Non-pigmented ciliary epithelial cell (primary cell): ENCODE measurements at places on chromosomes 2 and 18.

DNA sequence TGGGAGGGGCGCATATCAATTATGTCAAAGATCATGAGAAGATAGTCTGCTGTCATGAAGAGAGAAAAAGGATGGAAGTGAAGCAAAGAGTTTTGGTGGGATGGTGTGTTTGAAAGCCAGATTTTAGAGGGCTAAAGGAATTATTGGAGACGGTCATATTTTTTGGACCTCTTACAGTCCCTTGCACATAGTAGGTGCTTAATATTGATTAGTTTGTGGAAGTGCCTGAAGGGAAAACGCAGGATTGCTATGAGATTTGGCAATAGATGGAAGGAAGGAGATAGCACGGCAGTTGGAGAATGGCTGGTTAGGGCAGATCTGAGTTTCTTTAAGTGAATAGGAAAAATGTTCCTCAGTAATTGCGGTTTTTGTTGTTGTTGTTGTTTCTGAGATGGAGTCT, 15.9 kb downstream of the EPB41L5 start:
- DNase-seq: no peak

- no peak for DNase-seq
These were observed 34.1 kb downstream of the ASAP2 start for GRCh38 chr2:9240745-9241144.

GRCh38 chr2:29783666-29784065, 137.7 kb downstream of the ALK start:
- DNase-seq: no peak

GRCh38 chr2:69993708-69994107, 32.3 kb upstream of the ASPRV1 start:
- DNase-seq: no peak

DNA sequence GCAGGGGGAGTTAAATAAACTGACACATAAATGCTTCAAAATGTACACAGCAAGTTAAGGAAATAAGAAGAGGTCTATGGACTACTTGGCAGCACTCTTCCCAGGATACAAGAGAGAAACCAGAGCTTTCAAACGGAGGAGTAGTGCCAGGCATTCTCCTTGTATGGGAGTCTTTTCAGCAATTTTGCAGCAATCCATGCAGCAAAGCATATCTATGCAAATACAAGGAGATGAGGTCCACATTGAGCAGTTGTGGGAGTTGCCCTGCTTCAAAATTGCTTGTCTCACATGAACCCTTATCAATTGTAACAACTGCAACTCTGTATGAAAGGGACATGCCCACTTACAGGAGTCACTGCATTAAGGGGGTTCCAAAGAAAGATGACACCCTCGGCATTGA, 37.8 kb downstream of the SCN9A start:
- DNase-seq: no peak

DNA sequence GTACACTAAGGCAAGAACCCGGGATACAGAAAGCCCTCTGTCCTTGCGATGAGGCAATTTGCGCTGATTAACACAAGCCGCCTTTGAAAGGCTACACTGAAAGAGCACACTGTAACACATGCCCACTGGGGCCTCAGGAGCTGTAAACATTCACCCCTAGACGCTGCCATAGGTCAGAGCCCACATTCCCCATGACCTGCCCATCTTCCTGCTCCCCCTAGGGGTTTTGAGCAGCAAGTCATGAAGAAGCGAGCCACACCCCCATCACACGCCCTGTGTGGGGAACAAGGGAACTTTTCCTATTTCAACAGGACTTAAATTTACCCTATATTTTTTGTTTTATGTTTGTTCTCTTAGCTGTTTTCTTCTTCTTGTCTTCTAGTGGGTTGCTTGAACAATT, 47.8 kb upstream of the SLC4A10 start:
- DNase-seq: no peak

GRCh38 chr2:84386336-84387040, 72.6 kb downstream of the SUCLG1 start:
- DNase-seq: no peak

DNA sequence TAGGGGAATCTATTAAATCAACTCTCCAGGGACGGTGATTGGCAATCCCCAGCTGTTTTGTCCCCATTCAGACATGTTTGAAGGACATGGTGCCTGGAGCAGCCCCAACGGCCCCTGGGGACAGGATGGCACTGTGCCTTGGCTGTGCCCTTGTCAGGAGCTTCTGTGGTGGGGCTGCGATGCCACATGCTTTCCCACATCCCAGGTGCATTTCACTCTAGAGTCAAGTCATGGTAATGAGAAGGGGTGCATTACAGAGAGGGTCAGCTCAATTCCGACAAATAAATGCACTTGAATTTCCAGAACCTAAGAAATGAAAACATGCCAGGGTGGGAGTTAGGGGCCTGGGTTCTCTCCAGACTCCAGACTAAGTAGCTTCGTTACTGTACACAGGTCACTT, 289.4 kb upstream of the PXDN start:
- DNase-seq: no peak

- no peak for DNase-seq
These were observed 14.2 kb upstream of the SPATA3 start for GRCh38 chr2:230981704-230982103.

- DNase-seq: no peak
These were observed 208.4 kb downstream of the ANAPC1 start for GRCh38 chr2:111675419-111676194.

DNA sequence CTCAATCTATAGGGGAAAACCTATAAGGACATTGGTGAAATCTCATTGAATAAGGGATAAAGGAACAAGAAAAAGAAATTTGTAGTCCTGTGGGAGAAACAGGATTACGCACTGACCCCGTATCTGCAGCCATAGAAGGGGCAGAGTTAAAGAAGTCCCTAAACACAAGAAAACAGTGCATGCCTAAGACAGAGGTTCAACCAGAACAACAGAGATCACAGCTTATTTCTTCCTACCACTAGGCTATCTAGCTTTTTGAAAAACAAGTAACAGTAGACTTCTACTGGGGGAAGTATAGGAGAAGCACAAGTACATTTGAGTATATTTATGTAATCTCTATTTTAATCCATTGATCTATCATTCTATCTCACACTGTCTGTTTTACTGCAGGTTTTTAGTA, 485.2 kb upstream of the REG3G start:
- DNase-seq: no peak

DNA sequence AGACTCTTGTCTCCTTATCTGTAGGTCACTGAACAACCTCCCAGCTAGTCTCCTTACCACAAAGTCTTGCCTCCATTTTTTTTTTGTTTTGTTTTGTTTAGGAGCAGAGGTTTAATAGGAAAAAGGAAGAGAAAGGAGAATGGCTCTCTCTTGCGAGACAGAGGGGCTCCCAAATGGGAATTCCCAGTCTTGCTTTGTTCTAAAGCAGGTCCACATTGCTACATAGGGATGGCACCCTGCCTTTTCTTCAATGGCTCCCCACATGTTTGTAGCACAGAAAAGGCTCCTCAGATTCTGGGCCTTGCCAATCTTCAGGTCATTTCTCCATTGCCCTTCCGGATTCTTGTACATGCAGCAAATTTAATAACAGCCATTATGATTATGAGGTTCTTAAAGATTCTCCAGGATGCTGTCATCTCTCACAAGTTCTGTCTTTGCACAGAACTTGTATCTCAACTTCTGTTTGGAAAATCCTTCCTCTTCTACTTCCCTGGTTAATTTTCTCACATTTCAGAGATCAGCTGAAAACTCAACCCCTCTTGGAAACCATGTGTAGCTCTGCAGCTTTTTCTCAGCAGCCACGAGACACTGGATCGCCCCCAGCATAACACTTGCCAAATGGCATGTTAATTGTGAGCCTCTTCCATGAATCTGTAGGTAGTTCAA, 23.6 kb downstream of the IL1F10 start:
- no peak for DNase-seq

- no peak for DNase-seq
These were observed at the start of gene PARD3B for GRCh38 chr2:204544961-204545860. Gene PARD3B, plus strand, starts transcription at chr2:204545475. Its CDS starts 525 bp downstream, at chr2:204546000.

DNA sequence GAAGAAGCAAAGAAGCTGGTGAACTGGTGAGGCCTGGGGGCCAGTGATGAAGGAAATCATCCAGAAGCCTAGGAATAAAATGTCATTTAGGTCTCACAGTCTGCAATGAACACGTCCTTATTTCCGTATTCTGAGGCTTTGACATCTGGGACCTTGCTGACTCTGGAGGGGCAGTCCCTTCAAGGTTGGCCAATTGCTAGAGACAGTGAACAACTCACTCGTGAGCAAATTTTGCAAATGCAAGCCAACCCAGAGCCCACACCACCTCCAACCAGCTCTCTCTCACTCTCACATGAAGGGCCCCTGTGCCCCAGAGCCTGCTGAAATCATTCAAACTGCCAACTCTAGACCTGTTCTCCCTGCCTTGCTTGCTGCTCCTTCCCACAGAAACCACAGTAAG, 279.1 kb upstream of the LYPD1 start:
- DNase-seq: no peak

GRCh38 chr2:176056406-176056805, 27.4 kb downstream of the EVX2 start:
- no peak for DNase-seq

DNA sequence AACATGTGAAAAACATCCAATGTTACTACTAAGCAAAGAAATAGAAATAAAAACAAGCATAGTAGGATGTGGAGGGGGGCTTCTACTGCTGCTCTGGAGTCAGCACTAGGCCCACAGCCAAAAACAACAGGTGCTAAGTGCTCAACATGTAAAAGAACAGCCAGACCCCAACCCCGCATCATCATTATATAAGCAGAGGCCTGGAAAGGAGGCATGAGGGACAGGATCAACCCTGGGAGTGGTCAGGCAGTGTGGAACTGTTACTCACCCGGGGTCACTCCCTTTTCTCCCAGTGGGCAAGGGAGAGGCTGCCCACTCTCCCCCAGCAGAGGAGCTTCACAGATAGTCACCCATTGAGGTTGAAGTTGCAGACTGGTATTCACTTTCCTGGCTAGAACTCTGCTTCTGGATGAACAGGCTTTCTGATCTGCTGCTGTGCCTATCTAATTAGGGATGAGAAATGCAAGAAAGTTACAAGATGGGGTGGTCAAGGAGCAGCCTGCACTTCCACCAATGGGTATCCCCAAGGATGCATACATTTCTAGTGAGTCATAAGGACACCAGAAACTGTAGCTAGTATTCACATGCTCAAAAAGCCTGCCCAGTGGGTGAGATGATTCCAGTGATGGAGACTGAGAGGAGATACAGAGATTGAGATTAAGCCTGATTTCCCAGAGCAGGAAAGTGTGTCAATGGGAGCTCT, 480.1 kb upstream of the TCF4 start:
- peak; percentile 15 for DNase-seq

DNA sequence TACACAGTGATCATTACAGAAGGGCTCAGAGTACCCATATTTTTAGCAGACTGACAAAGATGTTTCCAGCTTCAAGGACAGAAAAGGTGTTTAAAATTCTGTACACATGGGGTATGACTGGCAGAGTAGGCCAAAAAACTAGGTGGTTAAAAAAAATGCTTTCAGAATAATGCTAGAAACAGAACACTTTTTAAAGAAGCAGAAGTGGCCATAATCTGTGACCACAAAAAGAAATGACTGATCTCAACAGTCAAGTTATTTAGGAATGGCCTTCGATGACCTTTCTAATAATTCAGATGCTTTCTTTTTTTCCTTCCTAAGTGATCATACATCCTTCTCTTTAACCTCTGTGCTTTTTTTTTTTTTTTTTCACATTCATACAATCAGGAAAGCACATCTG, 4.1 kb upstream of the AQP4 start:
- DNase-seq: no peak

DNA sequence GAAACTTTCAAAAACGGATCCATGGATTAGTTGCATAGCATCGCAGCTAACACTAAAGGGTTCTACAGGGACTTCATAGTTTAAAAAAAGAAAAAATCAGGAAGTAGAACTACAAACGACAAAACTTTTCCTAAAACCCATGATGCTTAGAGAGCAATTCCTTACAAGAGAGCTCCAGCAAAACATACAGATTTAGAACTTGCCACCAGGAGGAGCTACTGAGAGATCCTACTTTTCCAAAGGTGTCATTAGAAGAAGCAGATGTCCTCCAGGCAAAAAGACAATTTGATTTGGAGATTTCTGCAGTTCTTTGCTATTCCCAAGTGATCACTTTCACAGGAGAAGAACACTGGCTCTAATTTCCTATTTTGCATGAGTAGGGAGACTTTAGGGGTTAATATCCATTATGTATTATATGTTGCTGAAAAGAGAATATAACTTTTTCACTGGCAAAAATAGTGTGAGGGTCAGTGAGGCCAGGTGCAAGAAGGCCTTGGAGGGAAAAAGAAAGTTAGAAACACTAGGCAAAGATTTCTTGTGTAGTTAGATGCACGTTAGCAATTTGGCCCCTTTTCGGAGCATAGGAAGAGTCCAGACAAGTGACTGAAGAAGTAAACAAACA, 436.2 kb downstream of the SUCLG1 start:
- no peak for DNase-seq

- no peak for DNase-seq
These were observed 106.1 kb upstream of the PPP1CB start for GRCh38 chr2:28645553-28645952.

DNA sequence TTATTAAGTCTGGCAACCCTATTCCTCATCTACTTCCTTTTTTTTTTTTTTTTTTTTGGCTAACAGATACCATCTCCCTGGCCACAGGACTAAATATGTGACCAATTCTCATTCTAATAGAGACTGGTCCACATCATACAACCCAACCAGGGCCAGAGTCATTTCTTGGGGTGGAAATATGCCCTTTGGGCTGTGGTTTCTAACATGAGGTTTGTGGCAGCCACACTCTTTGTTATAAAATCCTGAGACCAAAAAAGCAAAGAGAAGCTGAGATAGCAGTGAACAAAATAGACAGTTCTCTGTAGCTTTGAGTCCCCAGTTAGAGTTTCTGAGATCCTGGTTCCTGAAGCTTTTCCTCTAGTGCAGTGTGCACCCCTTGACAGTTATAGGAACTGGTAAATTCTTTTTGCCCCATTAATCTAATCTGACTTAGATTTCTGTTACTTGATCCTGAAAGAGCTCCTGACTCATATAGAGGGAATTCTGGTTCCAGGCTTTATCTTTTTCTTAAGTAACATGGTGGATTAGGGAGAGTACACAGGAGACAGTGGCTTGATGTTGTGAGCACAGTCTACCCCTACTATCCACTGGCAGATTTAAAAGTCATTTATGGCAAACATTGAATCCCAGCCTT, 86.8 kb downstream of the MAIP1 start:
- peak; percentile 48 for DNase-seq

GRCh38 chr18:29661924-29662323, 1380.6 kb downstream of the DSC3 start:
- DNase-seq: no peak

GRCh38 chr2:31556940-31557339, 23.8 kb downstream of the SRD5A2 start:
- DNase-seq: no peak

- DNase-seq: no peak
These were observed 52.8 kb downstream of the LDLRAD4 start for GRCh38 chr18:13271302-13271911.

GRCh38 chr2:33205693-33206434, 259.1 kb downstream of the LTBP1 start:
- no peak for DNase-seq

DNA sequence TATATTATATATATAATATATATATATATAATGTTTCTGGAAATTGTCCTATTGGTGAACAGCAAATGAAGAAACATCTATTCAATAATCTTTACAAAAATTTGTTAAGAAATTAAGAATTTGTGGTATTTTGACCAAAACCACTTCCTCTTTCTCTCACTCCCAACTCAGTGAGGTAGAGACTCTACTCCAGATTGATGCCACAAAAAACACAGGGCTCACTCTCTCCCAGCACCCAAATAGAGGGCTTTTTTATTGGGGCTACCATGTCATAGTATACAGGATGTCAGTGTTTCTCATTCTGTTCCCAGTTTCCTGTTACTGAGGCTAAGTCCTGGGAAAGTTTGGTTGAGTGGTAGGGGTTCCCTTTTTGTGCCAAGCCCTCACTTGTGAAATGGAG, 1155.4 kb downstream of the BCL11A start:
- DNase-seq: no peak

GRCh38 chr2:19682493-19682892, 219.3 kb downstream of the TTC32 start:
- no peak for DNase-seq
